Pulmonary artery endothelial cell (primary cell): ENCODE measurements at places on chromosomes 5 and 9.

- no peak for DNase-seq
Observed at GRCh38 chr5:80492741-80493140, 4.8 kb downstream of the FAM151B start.

DNA sequence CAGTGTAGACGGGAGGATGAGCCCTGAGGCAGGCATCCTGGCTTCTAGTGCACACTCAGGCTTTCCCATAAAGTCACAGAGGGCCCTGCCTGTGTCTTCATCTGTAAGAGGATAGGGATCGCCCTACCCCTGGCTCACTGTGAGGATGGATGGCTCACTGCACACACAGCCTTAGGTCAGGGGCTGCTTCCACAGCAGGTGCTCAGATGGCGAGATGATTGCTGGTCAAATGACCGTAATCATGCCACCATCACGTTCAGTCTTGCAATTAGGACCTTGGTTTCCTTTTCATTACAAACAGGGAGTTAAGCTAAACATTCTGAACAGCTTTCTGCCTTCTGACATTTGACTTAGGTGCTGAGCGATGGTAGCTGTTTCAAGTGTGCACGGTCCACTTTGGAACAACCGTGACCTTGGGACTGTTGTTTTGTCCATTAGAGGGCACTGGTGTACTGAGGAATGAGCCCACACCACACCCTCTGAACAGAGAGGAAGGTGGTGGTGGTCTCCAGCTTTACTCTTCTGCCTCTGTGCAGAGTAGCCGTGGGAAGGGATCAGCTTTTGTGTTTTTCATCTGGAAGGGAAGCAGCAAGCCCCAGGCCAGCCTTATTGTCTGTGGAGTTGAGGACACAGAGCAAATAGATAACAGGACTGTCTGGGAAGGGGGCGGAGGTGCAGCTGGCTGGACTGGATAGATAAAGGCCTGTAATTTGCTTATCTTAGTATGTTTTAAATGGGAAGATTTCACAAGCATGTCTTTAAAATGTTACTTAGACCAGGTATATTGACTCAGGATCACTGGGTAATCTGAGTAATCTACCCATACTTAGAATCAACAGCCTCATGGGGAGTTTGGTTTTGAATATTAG lies 183.1 kb downstream of the TRIO start:
- no peak for DNase-seq

GRCh38 chr5:128395073-128395472 lies 143.0 kb downstream of the FBN2 start:
- DNase-seq = no peak

DNA sequence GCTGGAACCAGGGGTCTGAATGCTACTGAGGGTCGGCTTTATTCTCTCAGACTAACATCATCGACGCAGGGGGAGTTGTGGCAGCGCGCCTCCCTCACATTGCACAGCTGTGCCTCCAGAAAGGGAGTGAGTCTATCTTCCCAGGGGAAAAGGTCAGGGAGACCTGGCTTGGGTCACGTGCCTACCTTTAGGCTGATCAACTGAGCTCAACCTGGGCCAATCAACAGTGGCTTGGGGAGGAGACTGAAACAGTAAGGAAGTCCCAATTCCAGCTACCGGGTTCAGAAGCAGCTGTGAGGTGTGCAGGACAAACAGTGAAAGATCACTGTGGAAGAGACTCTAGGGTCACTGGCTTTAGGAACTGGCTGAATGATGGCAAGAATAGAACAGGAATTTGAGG lies 14.3 kb downstream of the SNX30 start:
- no peak for DNase-seq

- DNase-seq = no peak
Observed at GRCh38 chr9:22590336-22591033, 143.9 kb downstream of the DMRTA1 start.

DNA sequence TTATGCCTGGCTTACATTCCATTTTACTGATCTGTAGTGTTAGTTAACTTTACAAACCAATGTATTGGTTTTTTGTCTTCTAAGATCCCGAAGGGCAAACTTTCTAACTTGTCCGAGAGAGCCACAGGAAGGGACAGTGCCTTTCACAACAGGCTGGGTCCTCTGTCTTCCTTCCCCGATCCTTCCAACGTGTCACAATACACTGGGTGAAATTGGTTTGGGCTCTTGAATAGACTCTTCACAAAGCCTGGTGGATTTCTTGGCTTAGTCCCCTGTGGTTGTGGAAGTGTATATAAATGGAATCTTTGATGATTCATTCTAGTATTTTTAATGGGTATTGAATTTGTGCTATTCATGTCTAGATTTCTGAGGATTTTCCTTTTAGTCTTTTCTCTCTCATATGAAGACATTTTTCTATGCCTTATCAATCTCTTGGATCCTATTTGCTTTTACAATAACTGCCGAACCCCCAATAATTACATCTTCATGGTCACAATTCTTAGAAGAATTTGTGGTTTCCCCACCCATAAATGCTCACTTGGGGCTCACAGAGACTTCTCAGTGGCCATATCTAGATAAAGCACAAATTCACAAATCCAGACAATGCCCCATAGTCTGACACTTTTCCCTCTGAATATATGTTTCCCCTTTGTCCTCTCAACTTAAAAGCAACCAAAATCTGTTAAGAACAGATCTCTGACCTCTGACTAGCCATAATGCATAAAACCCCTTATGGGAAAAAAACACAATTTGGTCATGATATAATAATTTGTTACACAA lies 107.7 kb downstream of the MTRR start:
- DNase-seq = no peak

DNA sequence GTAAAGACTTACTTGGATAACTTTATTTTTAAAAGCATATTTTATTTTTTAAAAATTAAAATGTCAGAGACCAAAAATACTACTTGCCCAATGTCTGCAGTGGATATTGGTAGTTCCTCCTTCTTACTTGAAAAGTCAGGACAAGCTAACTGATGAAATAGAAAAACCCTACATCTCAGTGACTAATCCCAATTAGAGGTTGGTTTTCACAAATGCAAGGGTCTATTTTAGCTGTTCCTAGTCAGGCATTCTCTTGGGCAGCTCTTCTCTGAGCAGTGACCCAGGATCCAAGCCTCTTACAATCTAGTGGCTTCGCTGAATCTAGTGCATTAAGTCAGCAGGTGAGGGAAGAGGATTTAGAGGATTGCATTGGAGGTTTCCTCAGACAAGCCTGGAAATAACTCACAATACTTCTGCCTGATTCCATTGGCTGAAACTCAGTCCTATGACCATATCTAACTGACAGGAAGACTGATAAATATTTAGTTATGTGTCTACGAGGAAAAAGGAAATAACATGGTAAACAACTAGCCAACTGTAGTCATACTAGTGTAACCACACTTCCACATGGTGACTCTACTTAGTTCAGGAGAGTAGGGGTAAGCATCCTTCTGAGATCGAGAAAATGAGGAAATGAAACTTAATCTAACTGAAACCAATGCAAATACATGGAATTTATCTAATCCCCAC lies 34.2 kb upstream of the MIER3 start:
- no peak for DNase-seq

DNA sequence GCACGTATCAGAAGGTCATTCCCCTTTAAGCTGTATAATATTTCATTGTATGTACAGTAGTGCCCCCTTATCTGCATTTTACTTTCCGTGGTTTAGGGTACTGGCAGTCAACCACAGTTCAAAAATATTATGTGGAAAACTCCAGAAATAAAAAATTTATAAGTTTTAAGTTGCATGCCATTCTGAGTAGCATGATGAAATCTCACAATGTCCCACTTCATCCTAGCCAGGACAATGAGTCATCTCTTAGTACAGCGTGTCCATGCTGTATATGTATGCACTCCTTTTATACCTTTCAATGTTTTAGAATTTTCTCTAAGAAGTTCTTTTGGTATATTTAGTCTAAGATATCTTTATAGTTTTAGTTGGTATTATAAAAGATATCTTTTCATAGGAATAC lies 115.0 kb upstream of the HAND1 start:
- no peak for DNase-seq

GRCh38 chr9:72150661-72151060 lies 1.4 kb downstream of the GDA start:
- DNase-seq = no peak

DNA sequence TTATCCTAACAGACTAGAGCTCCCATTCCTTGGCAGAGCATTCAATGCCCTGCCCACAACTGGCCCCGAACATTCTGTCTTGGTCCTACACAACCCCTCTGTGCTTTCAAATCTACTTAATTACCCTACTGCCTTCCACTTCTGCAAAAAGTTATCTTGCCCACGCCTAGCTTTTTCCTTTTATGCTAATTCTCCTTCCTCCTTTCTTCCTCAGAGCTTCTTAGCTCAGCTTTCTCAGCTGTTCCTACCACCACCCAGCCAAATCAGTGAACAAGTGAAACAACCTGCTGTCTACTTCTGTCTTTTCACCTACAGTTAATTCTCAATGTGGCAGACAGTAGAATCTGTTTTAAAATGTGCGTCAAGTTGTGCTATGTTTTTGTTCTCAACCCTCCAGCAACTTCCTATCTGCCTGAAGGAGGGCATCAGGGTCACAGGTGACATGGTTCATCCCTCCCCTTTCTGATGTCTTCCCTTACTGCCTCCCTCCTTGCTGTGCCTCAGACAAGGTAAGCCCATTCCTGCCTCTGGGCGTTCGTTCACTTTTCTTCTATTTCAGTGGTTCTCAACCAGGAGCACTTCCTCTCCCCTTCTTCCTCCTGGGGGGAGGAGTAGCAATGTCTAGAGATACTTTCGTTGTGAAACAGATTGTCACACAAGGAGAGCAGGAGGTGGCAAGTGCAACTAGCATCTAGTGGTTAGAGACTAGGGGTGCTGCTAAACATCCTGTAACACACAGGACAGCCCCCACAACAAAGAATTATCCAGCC lies 1.3 kb upstream of the REEP5 start:
- DNase-seq = no peak

GRCh38 chr5:135875567-135875966 lies 20.1 kb downstream of the IL9 start:
- DNase-seq = no peak

GRCh38 chr9:136722969-136723356 lies 10.6 kb downstream of the DIPK1B start:
- DNase-seq = no peak

- DNase-seq = no peak
Observed at GRCh38 chr5:176365351-176366231, at the start of gene ARL10. Gene ARL10, plus strand, starts transcription at chr5:176365487. Its CDS starts 77 bp downstream, at chr5:176365564.

DNA sequence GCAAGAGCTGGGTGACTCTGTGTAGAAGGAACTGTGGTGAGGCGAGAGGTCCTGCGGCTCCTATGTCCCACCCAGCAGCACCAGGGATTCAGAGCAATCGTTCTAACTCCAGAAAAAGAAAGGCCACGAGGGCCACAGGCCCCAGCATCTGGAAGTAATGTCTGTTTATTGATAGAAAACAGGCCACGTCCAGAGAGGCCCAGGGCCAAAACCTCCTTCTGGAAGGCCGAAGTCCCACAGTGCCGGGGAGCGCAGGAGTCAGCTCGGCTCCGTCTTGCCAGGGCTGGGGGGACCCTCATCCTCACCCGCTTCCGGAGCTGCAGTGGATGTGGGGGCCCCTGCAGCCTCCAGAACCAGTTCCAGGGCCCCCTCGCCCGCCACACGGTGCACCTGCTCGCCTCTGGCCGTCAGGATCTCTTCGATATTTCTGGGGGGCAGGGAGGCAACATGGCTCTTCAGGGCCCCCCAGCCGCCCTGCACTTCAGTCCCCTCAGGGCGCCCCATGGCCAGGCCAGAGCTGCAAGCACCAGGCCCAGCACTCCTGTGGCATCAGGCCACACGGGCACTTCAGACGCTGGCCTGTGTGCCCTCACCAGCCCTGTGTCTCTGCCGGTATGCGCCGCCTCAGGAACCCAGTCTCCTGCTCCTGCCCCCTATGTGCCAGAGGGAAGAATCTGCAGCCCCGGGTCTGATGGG lies 1.6 kb downstream of the DNLZ start:
- DNase-seq = no peak

- DNase-seq = no peak
Observed at GRCh38 chr9:138040446-138041430, 163.2 kb downstream of the CACNA1B start.

DNA sequence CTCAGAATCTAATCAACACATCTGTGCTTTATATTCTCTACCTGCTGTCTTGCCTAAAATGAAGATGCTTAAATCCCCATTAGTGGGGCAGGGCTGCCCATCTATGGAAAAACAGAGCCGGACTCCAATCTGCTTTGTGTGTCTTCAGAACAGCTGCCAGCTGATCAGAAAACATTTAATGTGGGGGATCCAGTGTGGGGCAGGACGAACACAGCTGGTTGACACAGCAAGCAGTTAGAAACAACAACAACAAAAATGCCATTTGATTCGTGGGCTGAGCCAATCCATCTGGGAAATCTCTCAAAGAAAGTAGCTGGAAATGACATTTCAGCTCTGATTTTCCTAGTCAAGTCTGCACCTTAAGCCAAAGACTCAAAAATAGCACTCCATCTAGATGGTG lies 99.8 kb downstream of the PPP2R2B start:
- no peak for DNase-seq

- no peak for DNase-seq
Observed at GRCh38 chr9:35616681-35617459, 1.3 kb downstream of the CD72 start.

DNA sequence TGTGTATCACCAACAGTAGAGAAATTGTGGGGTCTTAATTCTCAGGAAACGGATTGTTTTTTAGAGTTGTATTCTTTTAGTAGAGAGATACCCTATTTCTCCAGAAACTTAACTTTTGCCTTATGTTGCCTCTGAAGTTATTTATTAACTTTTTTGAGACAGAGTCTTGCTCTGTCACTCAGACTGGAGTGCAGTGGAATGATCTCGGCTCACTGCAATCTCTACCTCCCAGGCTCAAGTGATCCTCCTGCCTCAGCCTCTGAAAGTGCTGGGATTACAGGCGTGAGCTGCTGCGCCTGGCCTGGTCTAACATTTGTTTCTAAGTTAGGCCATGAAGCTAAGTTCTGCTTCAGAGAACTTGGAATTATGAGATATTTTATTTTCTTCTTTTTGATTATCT lies 75.0 kb downstream of the CFAP95 start:
- DNase-seq = no peak

- DNase-seq = no peak
Observed at GRCh38 chr9:459491-460444, 245.1 kb downstream of the DOCK8 start.

DNA sequence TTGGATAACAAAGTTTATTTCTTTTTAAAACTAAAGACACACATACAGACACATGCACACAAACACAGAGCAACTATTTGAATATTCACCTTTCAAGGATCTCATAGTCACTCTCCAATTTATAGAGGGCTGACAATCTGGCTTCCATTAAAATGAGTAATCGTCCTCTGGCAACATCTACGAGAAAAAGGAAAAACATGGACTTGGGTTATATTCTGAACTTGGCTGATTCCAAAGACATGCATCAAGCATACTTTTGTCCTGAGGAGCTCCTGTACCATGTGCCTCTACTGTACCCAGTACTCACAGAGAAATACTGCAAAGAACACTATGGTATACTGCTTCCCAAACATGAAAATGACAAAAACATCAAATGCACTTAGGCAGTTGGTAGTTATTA lies 15.4 kb downstream of the IARS1 start:
- DNase-seq = no peak

DNA sequence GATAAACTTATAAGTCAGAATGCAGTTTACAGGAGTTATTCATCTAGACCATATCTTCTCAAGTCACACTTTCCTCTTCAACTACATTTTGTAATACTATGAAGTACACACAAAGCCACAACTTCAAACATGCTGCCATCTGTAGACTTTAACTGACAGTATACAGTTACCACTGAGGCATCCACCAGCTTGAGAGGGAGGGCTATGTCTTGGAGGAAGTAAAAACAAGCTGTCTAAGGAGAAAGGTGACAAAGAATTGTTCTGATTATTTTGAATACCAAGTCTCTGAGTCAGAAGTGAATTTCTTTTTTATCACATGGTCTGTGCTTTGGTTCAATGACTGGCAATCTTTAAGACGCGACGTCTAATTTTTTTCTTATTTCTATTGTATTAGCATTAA lies 97.6 kb upstream of the CDH10 start:
- no peak for DNase-seq
